ENCODE measurements at places on chromosomes 11 and 22. TPM values are rescaled to one million over a fixed set of nuclear protein-coding genes. Genes with fewer than 3 reads are reported as not detected.

GRCh38 chr22:32680277-32680676 lies 121.2 kb upstream of the TIMP3 start:
- DNase-seq, result no peak

GRCh38 chr11:116421529-116422185 lies 351.1 kb downstream of the BUD13 start:
- DNase-seq, result no peak

- DNase-seq, result no peak
Measured at GRCh38 chr22:22156716-22157347, 87.8 kb upstream of the VPREB1 start.

DNA sequence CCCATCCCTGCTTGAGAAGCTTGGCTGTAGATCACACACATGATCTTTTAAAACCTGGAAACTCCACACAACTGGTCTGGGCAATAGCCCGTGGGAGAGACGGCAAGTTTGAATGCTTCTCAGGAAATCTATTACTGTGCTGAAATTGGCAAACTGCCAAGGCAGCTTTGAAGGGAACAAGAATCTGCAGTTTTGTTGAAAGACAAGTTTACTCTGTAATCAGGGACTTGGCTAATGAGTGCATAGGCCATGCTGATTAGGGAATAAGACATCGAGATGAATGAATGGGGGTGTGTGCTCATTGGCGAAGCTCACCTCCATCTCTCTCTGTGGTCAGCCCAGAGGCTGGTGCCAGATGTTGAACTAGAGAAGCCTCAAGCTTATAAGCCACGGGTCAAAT lies 218.8 kb downstream of the HIPK3 start:
- no peak for DNase-seq

- peak; percentile 40 for DNase-seq
Measured at GRCh38 chr22:30694171-30694639, 469 bp upstream of the OSBP2 start.

UBASH3B gene
- 2.9 TPM for total RNA-seq

OR4A16 gene
- total RNA-seq, result not detected

TMEM121B gene
- total RNA-seq, result 0.29 TPM

DNA sequence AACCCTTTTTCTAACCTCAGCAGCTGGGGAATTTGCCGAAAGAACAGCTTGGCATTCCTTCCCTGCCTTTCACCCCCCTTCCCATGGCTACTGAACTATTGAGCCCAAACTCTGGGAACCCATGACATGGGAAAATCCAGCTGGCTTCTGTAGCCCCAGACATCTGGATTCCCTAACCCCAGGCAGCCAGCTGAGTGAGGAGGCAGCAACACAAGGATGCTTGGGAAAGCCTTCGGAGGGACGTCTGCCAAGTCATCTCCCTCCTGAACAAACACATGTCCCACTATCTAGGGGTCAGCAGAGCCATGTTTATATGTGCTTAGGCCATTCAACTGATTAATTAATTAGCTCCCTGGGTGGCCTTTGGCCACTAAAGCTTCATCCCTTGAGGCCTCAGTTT lies 21.6 kb downstream of the LRRC55 start:
- DNase-seq, result peak; percentile 63

- DNase-seq, result no peak
Measured at GRCh38 chr11:2808850-2809846, 76.4 kb downstream of the CDKN1C start.

DNA sequence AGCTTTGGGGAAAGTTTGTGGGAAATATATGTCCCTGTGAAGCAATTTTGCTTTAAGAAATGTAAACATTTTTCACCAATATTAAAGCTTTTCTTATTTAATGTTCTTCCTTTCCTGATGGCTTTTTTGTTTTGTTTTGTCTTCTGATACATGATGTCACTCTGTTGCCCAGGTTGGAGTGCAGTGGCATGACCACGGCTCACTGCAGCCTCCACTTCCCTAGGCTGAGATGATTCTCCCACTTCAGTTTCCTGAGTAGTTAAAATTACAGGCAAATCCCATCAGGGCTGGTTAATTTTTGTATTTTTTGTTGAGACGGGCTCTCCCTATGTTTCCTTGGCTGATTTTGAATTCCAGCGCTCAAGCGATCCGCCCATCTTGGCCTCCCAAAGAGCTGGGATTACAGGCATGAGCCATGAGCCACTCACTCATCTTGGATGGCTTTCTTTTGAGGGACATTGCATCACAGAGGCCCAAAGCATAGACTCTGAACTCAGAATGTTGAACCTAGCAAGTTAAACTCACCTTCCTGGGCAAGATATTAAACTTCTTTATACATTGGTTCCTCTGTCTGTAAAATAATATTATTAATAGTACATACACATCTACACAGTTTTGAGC lies 651 bp upstream of the CARD16 start:
- no peak for DNase-seq

- no peak for DNase-seq
Measured at GRCh38 chr11:106398502-106399075, 321.1 kb downstream of the AASDHPPT start.

DNA sequence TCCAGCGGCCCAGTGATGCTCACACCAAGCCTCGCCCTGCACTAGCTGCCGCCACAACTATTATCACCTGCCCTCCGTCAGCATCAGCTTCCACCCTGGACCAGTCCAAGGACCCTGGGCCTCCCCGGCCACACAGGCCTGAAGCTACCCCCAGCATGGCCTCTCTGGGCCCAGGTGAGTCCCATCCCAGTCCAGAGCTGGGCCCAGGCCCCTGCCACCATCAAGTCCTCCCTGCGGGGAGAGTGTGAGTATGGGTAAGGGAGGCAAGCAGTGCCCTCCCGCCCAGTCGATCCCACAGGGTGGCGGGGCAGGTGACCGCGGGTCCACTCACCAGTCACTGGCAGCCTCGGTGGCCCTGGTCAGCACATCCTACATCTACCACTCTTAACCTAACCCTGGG lies 9.5 kb upstream of the SUSD2 start:
- DNase-seq, result no peak

- no peak for DNase-seq
Measured at GRCh38 chr11:18313965-18314763, 7.8 kb downstream of the HPS5 start.

- DNase-seq, result no peak
Measured at GRCh38 chr11:119800171-119800570, 71.2 kb upstream of the NECTIN1 start.

DNA sequence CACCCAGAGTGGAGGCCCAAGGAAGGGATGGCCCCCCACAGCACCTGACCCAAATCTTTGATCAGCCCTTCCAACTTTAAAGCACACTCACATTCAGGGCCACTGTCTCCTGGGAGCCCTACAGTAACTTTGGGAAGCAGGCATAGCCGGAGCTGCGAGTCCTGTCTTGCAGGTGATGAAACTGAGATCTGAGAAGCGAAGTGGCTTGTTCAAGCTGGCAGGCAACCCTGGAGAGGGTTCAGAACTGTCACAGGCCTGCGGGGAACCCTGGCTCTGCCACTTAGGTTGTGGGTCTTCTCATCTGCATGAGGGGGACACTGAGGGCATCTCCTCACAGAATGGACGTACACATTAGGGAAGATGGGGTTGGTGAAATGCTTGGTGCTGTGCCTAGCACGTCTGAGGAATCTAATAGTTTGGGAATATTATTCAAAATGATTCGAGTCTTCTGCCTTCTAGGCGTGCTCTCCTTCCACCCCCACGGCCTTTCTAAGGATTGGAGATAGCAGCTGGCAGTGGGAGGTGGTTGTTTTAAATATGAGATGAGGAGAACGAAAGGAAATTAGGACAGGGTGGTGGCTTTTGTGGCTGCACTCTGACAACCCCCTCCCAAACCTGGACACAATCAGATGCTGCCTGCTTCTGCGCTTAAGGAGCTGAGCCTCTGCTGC lies 18.8 kb upstream of the SUN2 start:
- no peak for DNase-seq

C22orf15 gene
- total RNA-seq, result not detected

GRCh38 chr11:19821412-19821875 lies 108.8 kb downstream of the NAV2 start:
- no peak for DNase-seq

DNA sequence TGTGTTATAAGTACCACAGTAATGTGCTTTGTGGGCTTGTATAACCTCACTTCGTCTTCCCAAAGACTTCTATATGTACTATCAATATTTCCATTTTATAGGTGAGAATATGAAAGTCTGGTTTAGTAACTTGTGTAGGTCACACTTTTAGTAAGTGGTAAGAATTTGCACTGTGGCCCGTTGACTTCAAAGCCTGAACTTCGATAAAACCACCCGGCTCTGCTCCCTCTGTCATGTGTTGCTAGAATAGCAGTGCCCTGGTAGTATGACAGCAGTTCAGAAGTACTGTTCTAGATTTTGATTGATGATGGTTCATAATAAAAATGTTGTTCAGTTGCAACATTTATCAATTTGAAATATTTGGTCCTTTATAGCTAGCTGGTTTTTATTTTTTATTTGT lies 110.2 kb upstream of the SORL1-AS1 start:
- DNase-seq, result no peak

- DNase-seq, result no peak
Measured at GRCh38 chr11:109033627-109034338, 368.9 kb downstream of the DDX10 start.

- no peak for DNase-seq
Measured at GRCh38 chr11:125971618-125972017, 25.8 kb downstream of the VSIG10L2 start.

DNA sequence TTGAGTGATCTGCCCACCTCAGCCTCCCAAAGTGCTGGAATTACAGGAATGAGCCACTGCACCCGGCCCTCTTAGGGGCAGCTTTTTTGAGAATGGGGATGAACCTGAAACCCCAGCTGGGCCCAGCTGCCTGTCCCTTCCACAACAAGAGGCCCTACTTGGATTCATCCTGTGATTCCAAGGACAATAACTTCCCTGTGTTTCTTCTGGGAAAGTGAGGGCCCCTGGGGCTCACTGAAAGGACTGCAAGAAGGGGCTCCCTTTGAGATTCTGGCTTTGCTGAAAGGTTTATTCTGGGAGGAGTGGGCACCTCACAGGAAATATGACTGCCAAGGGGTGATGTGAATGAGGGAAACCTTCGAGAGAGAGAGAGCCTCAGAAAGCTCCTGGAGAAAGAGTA lies 12.3 kb upstream of the GNAZ start:
- DNase-seq, result no peak

GRCh38 chr11:121714351-121714750 lies 261.6 kb upstream of the SORL1-AS1 start:
- no peak for DNase-seq

- DNase-seq, result peak; percentile 87
Measured at GRCh38 chr11:66371627-66372415, at the start of gene SLC29A2. SLC29A2 (minus strand) TSS chr11:66371760; CDS start chr11:66371591, 169 bp downstream.

HOATZ gene
- total RNA-seq, result not detected

DNA sequence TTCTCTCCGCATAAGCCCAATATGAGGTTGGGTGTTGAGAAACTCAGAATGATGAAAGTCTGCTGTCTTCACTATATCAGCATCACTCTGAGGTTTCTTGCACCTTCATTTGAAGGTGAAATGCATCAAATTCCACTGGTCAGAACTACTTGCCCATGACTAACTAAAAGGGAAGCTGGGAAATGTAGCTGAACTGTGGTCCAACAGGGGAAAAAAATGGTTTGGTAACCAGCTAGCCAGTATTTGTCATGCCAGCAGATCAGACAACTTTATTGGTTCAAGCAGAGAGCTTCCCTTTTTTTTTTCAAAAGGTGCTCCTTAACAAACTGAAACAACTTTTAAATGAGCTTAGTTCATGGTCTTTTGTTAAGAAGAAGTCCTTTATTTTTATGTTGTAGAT lies 14.2 kb upstream of the PIK3C2A start:
- DNase-seq, result no peak

MS4A15 gene
- not detected for total RNA-seq

DNA sequence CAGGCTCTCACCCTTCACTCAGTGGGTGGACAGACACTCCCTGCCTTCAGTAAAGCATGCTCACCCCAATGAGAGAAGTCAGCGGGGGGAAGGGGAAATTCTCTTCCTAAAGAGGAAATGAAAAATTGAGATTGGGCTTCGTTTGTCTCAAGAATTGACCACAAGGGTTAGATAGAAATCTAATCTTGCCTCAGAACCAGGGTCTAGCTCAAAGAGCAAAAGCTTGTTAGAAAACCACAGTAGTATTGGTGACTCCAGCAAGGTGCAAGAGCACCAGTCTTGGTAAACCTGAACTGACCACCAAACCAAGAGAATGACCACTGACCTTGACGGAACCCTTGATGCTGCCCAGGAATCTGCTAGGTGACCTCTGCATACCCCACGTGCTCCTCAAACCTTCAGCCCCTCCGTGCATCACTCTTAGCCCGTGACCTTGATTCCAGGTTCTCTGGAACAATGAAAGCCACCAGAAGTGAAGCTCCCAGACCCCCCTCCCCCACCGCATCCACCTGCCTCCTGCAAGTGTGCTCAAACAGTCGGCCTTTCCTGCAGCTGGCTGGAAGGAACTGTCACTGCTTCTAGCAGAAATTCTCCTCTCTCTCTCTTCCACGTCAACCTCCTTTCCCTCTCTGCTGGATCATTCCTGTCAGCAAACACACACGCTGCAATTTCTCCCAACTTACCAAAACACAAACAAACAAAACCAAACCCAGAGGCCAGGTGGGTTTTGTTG lies 3.1 kb upstream of the TMA7B start:
- DNase-seq, result no peak

GRCh38 chr11:122799406-122800105 lies 38.7 kb upstream of the CRTAM start:
- DNase-seq, result no peak

GRCh38 chr11:328012-328411 lies 7.4 kb upstream of the IFITM3 start:
- DNase-seq, result no peak

NLRP10 gene
- total RNA-seq, result not detected

- no peak for DNase-seq
Measured at GRCh38 chr11:130249371-130249770, 65.3 kb downstream of the ZBTB44 start.

FXYD2 gene
- 0.87 TPM for total RNA-seq

C11orf42 gene
- total RNA-seq, result not detected

OR5J2 gene
- not detected for total RNA-seq

GRCh38 chr11:102256251-102256650 lies 61.0 kb upstream of the BIRC3 start:
- no peak for DNase-seq

DNA sequence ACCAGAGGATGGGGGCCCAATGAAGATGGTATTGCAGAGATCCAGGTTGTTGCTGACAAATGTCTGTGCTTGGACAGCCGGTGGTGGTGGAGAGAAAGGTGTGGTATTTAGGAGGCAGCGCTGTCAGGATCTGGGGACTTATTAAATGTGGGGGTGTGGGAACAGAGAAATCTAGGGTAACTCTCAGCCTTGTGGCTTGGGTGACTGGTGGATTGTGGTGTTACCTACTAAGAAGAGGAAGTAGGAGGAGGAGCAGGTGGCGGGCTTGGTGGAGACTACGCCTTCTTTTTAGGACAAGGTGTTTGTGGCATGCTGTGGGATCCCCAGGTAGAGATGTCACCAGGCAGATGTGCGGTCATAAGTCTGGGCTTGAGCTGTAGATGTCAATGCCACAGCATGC lies 144.0 kb downstream of the GRIK4 start:
- DNase-seq, result no peak

FOLR3 gene
- total RNA-seq, result 1.1 TPM
